ENCODE measurements at places on chromosomes 11 and 22.

DNA sequence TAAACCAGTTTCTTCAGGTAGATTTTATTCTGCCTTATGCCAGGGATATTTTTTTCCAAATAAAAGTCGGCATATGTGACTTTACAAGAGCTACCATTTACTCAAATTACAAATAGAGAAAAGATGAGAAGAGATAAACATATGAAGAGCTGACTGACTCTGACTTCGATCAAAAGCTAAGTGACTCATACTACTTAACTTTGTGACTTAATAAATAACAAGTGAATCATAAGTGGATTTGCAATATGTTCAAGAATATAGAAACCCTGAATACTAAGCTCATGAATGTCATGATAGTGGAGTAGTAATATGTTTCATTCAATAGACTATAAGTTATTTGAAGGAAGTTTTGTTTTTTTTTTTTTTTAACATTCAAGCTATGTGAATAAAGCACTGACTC is 130.5 kb upstream of the ANO3 start:
- DNase-seq: no peak

DNA sequence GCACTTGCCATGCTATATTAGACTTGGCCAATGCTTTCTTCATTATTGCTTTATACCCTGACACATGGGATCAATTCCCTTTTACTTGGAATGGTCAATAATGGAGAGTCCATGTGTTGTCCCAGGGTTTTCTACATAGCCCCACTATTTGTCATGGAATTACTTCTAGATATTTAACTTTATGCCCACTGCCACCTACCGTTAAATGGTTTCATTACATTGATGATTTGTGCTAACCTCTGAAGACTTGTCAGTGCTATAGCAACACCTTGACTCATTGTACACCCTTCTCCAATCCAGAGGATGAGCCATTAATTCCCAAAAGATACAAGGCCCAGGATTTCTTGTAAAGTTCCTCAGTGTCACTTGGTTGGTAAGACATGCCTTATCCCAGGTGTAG is 31.4 kb upstream of the SLC22A25 start:
- DNase-seq: no peak

DNA sequence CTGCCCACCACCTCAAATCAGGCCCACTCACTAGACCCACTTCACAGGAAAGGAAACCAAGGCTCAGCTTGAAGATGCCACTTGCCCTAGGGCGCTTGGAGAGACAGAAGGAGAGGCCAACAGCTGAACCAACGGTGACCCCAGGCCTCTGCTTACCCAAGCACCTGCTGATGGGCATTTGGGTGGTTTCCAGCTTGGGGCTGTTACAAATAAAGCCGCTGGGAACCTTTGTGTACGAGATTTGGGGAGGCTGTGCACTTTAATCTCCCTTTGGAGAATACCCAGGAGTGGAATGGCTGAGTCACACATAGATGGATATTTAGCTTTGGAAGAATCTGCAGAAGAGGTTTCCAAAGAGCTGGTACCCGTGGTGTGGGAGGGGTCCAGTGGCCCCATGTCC is 50.9 kb upstream of the LINC01488 start:
- DNase-seq: no peak

DNA sequence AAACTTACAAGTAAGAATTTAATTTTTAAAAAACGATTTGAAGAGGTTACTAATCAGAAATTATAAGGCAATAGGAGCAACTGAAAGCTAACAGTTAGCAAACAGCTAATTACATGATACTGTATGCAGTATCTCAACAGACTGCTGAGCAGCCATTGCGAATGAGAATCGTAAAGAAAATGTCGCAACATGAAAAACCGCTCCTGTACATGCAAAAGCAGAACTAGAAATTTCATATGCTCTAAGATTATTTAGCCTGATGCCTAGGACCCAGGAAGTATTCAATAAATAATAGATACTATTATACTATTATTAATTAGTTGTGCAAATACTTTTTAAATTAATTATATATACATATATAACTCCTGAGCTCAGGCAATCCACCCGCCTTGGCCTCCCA is 48.7 kb upstream of the EP300 start:
- no peak for DNase-seq

DNA sequence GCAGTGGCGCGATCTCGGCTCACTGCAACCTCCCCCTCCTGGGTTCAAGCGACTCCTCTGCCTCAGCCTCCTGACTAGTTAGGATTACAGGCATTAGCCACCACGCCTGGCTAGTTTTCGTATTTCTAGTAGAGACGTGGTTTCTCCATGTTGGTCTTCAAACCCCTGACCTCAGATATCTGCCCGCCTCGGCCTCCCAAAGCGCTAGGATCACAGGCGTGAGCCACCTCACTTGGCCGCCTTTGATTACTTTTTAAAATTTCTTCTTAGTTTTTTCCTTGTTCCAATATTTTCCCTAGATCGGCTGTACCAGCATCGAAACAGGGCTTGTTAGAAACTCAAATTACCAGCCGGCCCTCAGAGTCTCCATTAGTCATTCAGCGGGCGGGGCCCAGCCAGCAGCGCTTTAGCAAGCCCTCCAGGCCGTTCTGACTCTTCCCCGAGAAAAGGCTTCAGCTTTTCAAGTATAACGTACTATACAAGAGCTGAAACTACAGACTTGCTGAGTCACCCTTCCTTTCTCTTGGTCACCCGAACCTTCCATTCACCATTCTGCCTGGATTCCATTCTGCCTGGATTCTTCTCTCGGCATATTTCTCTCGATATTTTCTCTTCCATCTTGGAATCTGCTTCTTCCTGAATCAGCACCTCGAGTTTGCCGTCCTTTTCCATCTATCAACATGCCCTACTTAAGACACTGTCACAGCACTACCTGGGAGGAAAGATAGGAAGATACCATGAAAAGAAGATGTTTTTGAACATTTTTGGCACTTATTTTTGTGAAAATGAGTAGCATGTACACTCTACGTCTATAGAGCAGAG is 6.7 kb upstream of the CAPRIN1 start:
- no peak for DNase-seq

- DNase-seq: no peak
These were observed 12.4 kb downstream of the C11orf42 start for GRCh38 chr11:6217722-6218121.

GRCh38 chr11:12198251-12199222 is 88.1 kb downstream of the MICAL2 start:
- DNase-seq: no peak

- no peak for DNase-seq
These were observed 29.8 kb upstream of the CHRM4 start for GRCh38 chr11:46421257-46421880.

GRCh38 chr11:203945-204586 is 3.1 kb downstream of the BET1L start:
- no peak for DNase-seq

GRCh38 chr11:97544431-97544830 is 1154.6 kb downstream of the JRKL start:
- DNase-seq: no peak

- no peak for DNase-seq
These were observed 262.2 kb upstream of the UBASH3B start for GRCh38 chr11:122393209-122393860.

DNA sequence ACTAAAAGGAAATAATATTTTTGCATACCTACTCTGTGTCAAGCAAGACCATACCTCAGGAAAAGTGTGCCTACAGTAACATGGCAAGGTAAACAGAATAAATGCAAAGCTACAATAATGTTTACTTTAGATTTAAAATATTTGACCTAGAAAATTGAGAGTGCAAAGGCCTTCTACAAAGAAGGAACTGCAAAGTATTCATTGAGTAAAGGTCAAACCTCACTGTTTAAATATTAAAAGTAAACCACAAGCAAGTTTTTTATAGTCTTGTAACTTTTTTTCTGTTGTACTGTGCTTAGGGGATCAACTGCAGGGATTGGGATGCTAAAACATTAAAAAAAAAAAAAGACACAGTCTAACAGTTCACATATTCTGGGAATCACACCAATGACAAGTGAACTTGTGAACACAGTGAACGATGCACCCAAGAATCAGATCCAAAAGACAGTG is 48.8 kb downstream of the CWF19L2 start:
- no peak for DNase-seq

- DNase-seq: no peak
These were observed 797 bp upstream of the B3GAT3 start for GRCh38 chr11:62622476-62623089.

GRCh38 chr11:116782728-116783127 is 5.1 kb downstream of the ZPR1 start:
- DNase-seq: no peak

GRCh38 chr11:5267033-5267563 is 2.6 kb downstream of the HBE1 start:
- DNase-seq: no peak

DNA sequence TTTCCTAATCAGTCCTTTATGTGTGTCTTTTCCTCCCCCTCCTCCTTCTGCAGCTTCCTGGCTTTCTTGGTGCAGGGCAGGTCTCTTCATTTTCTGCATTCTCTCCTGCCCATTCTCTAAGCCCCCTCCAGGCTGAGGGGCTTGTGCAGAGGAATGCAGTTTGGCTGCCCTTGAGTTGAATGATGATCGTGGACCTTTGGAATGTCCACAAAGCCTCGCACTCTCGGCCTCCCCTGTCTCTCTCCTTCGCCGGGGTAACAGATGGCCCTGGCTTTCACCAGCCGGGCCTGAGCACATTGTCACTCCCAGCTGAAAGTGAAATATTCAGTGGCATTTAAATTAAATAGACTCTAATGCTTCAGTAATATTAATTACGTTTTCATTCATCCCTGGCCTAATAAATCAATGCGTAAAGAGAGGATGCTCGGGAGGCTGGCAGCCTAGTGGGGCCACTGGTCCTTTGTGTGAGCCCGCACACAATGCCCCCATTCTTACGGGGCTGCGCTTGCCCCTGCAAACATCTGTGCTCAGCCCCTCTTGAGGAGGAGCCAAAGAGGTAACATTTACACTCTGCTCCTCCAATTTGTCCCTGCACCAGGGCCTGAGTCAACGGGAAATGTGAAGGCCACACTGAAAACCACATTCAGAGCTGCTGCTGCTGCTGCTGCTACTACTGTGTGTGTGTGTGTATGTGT is 64.9 kb upstream of the PAX6 start:
- no peak for DNase-seq

GRCh38 chr11:25733777-25734176 is 598.2 kb upstream of the ANO3 start:
- DNase-seq: no peak

GRCh38 chr22:30351226-30351625 is 5.5 kb downstream of the SF3A1 start:
- DNase-seq: no peak

- DNase-seq: no peak
These were observed 75.2 kb downstream of the ISX start for GRCh38 chr22:35140879-35141745.

DNA sequence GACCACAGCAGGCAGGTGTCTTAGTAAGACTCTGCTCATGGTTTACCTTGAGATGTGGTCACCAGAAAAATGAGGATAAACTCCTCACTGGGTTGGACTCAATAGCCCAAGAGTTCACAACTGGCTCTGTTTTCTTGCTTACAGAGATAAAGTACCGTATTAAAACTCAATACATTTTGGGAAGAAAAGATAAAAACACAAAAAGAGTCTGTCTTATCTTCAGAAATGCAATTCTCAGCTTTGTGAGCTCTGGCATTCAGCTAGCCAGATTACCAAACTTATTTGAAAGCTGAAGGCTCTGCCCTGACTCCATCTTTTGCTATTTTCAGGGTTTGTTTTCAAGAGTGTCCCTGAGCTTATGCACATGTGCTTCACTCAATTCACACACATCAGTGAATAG is 75.4 kb downstream of the PHF21A start:
- no peak for DNase-seq

- no peak for DNase-seq
These were observed 58.1 kb upstream of the PGR start for GRCh38 chr11:101187748-101188147.

DNA sequence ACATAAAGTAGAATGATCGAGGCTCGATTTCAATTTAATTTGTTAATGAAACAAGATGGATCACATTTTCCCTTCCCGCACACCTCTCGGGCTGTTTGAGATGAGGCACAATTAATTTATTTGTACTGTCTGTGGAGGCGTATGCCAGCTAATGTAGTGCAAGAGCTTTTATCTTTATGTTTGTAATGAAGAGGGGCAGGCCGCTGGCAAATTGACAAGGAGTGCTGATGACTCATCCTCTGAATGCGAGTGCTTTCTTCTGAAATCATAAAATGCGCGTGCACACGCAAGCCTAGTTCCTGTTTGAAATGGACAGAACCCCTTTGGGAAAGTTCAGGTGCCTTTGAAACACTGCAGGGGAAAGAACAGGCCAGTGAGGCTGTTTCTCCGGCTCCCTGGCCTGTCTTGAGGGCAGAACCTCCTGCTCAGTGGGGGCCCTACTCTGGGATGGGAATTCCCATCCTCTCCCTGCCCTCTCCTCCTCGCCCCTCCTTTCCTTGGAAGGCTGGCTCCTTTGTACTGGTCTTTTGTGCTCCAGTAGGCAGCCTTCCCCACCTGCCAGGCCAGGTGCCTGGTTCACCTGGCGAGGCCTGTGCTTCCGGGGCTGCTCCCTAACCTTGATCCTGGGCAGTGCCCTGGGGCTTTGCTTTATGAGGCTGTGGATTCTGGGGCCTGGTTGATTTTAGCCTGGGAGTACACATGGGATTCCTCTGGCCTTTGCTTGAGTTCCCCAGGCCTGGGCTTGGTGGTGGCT is 50.3 kb downstream of the TEAD1 start:
- DNase-seq: no peak

DNA sequence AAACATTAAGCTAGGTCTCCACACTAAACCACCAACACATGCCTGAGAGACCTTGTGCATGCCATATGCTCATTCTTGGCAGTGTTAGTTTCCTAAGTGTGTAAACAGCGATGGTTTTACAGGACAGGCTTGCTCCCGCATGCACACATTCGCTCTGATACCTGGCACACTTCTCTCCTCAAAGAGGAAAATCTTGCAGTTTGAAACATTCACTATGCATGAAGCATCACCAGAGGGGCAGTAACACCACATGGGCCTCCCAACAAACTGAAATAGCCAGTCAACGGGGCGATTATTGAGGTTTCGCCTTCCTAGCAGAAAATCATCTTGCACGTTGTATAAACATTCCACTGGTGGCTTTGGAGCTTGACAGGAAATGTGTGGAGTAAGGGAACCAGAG is 52.6 kb downstream of the ABTB2 start:
- DNase-seq: no peak

DNA sequence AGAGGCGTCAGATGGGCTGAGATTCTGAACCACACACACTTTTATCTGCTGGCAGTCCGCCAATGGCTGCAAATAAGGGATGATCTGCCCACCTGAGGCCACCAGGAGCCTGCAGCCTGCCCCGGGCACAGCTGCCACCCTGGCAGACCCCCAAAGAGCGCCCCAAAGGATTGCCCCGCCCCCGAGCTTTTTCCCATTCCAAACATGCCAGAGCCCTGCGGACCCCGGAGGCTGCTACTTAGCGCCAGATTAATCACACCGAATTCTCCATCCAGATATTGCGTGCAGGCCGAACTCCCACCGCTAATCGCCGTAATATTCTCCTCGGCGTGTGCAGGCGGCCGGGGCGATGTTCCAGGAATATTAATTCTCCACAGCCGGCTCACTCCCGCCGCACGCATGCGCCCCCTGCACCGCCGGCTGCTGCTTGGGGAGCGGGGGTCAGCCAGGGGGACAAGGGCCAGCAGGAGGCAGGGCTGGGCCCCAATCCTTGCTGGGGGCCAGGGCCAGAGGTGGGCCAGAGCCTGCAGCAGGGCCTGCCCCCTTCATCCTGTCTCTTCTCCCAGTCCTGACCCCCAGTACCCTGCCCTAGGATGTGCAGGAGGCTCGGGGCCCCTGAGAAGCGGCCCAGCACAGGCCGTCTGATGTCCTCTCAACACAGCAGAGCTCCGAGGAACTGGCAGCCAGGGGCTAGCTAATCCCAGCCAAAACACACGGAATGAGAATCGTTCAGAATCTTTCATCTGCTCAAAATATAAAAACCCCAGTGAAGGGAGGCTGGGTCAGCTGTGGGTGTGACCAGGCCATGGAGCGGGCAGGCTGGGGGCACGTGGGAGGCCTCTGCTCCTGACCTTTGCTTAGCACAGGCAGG is 19.5 kb upstream of the TCF20 start:
- DNase-seq: no peak

All from stimulated activated CD4-positive, alpha-beta T cell treated with anti-CD3 and anti-CD28 coated beads, Interleukin-2, amount 100 ng/mL, for 4 hours (primary cell).